ENCODE measurements at places on chromosomes 2 and 18.

DNA sequence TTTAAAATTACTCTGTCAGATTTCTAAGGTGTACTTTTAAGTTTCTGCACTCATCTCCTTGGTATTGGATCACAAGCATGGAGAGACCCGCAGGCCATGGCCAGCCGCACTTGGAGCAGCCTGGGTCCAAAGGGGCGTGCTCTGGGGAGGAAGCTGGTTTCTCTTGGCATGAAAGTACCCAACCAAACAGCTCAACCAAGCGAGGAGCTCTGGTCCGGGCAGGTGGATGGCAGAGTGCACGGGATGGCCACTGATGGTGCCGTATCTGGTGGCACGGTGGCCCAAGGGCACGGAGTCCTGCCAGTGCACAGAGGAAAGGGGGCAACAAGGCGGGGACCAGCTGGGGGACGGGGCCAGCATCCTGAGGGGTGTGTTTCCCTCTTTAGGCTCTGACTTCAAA lies 32.2 kb upstream of the MCFD2 start:
- no peak for DNase-seq

- no peak for DNase-seq
Measured at GRCh38 chr2:114569166-114569565, 126.7 kb downstream of the DPP10 start.

DNA sequence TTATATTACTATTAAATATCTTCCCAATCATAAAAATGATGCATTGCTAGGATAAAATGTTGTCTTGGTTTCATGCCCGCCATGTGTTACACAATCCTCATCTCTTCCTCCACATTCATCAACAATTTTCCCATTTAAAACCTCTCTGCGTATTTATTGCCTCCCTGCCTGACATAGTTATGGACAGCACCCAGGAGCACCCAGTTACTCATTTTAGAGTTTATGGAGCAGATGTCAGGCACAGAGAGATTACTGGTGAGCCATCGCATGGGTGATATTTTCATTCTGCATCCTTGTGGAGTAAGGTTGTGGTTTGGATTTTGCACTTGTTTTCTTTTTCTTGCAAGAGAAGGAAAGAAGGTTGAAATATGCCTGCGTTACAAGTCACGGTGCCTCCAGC lies 116.7 kb upstream of the NPAS2 start:
- DNase-seq = no peak

- no peak for DNase-seq
Measured at GRCh38 chr2:237593596-237594320, 3.2 kb upstream of the RAB17 start.

DNA sequence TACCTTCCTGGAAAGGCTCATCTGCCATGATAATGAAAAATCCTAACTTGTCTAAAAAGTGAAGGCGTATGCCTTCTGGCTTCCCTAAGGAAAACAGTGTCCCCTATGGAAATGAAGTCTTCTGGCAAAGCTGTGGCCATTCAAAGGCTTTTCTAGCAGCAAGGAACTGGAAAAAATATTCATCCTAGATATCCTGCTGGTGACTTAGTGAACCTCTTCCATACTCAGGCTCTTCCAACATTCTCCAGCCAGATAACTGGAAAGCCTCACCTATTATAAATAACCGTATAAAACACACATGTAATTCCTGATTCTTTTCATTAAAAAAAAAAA lies 84.7 kb downstream of the RBMS1 start:
- DNase-seq = no peak

DNA sequence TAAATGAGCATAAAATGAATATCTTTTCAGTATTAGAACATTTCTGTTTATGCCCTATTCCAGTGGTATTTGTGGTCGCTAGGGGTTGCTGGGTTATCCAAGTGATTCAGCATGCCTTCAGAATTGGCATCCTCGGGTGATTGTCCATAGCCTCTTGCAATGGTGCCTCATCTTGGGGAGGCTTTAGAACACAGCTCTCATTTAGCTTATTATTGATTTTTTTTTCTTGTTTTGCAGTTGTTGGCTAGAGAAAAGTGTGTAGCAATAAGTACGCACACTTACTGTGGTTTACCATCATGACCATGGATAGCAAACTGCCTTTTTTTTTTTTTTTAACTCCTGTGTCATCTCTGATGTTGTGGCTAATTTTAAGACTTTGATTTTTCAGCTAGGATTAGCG lies 33.6 kb downstream of the PLEKHA3 start:
- no peak for DNase-seq

DNA sequence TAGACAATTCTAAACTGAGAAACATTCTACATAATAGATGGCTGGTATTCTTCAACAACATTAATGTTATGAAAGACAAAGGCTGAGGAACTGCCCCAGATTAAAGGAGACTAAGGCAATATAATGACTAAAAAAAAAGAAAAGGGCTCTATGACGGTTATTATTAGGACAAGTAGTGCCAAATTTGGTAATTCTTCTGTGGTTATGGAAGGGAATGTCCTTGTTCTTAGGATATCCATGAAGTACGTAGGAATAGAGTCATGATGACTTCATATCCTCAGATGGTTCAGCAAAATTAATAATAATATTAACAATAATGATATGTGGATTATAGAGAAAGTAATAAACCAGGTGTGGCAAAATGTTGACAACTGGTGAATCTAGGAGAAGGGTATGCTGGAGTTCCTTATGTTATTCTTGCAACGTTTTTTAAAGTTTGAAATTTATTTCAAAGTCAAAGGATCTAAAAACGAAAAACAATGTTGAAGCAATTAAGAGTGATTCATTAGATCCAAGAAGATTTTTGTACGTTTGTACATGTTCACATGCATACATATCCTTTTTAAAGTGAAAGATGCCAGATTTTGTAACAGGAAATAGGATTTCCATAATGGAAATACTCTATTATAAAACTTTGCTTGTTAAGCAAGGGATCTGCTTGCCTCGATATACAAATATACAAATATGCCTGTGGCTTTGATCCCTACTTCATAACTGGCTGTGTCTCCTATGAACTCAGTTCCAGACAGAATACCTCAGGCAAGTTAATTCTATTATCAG lies 27.7 kb upstream of the STRN start:
- DNase-seq = no peak

GRCh38 chr2:15506229-15506819 lies 54.8 kb downstream of the NBAS start:
- peak; percentile 7 for DNase-seq

- peak; percentile 67 for DNase-seq
Measured at GRCh38 chr18:34710934-34711333, 836 bp downstream of the DTNA start.

DNA sequence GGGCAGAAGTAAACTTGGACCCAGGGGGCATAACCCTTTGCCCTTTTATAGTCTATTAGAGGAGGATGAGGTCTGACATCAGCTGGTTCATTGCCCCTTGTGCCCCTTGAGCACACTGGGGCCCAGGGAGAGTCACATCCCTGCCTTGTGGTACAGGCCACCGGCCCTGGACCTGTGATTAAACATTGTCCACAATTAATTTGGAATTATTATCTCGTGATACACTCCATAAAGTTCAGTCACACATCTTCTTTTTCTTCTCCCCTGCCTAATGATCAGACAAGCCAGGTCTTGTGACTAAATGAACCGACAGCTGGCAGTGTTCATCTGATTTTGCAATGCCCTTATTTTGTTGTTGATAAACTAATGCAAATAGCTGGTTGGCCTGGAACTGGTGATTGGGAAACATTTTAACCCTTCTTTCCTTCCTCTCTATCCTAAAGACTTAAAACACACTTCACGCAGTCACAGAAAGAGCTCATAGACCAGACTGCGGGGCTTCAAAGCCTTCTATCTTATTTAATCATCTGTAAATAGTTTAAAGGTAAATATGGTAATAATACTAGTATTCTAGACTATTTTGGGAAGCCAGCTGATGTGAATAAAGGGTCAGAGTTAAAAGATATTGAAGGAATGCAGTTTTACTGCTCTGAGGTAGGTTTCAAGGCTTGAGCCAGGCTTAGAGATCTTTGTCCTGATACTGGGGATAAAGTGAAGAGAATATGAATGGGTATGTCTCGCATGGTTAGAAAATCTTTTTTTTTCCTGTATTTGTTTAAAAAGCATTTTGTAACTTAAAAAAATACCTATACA lies 13.4 kb downstream of the IL1R1 start:
- DNase-seq = no peak

- no peak for DNase-seq
Measured at GRCh38 chr2:168766600-168766999, 35.8 kb upstream of the NOSTRIN start.

GRCh38 chr2:137693534-137693933 lies 270.7 kb upstream of the HNMT start:
- no peak for DNase-seq

GRCh38 chr2:218569038-218569431 lies 396 bp downstream of the CNOT9 start:
- peak; percentile 63 for DNase-seq

DNA sequence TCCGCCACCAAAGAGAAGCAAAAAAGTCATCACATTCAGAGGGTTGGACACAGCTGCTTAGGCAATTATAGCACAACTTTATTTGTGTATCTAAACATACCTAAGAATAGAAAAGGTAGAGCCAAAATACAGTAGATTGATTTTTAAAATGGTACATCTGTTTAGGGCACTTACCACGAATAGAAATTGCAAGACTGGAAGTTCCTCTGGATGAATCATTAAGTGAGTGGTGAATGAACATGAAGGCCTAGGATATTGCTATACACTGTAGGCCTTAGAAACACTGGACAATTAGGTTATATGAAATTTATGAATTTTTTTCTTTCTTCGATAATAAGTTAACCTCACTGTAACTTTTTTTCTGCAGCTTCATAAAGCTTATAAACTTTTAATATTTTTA lies 687.0 kb downstream of the BCL11A start:
- no peak for DNase-seq

DNA sequence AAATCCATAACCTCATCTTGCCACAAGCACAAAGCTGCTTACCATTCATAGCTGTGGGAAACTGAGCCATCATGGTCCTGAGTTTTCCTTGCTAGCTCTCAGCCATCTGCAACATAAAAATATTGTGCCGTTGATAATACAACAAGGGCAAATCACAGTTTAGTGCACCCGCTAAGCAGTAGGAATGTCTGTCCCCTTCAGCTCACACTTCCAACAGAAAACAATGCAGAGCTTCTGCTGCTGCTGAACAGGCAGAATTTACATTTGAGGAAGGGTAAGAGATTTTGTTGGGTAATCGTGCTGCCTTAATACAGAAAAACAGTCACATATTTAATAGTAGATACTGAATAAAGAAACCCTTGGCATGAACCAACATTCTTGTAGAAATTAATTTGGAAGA lies 32.3 kb downstream of the ITSN2 start:
- no peak for DNase-seq

DNA sequence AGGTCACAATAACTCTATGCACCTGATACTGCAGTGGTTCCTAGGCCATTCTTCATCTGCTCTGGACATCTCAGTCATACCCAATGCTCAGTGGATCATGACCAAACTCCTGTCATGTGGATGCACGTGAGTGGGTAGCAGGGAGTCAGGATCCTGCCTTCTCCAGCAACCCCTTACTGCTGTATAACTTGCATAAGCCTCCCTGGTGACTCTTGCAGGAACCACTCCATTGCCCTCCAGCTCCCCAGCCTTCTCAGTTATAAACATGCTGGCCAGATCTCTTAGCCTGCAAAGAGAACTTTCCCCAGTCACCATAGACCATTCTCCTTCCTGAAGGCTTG lies 98.6 kb upstream of the ZNF397 start:
- DNase-seq = no peak
